KG1 (cell line): ENCODE measurements at places on chromosomes 4 and X.

DNA sequence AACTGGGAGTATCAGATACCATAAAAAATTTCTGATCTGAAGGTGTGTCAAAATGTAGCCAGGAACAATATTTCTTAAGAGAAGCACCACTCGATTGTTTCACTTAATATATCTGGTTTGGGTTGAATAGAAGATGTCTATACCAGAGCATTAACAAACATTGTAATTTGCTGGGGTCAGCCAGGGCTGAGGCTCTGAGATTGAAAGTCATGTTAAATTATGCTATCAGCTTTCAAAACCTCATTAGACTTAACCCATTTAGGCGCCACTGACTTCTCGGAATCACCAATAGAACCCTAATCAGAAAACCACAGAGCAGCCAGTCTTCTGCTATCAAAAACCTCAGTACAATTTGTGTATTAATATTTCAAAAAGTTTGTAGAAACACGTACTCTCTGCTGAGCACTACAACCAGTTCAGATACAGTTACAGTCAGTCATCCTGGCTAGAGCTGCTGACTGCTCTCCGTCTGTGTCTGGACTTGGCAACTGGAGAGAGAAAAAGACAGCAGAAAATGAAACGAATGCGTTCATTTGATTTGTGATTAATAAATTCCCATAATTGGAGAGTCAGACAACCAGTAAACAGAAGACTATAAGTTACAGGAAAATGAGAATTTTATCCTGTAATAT is 848.6 kb upstream of the PABPC4L start:
- DNase-seq: no peak

- no peak for DNase-seq
Measured at GRCh38 chrX:150017868-150018267, 79.6 kb upstream of the EOLA2 start.

GRCh38 chrX:41127477-41128192 is 42.4 kb downstream of the USP9X start:
- DNase-seq: no peak

DNA sequence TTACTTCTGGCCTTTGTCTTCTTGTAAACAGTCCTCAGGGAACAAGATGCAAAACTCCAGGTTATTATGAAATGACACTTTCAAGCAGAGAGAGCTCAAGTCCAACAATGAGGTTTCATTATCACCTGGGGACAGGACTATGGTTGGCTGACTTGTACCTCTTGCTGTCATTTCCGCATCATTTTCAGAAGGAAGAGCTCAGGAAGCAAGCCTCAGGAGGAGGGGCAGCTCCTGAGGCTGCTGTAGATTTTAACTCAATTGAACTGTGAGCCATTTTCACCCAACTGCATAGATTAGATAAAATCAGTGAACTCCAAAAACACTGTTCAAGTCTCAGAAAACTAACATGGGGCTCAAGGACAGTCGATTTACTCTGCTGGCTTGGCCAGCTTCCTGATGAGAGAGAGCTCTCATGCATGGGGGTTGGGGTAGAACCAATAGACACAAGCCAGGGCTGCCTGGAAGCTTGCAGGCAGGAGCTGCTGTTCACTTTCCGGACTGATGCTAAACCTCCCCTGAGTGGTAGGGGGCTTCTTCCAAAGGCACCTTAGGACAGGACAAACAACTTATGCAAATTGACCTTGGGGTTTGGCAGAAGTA is 23.6 kb downstream of the TMEM255A start:
- DNase-seq: no peak

DNA sequence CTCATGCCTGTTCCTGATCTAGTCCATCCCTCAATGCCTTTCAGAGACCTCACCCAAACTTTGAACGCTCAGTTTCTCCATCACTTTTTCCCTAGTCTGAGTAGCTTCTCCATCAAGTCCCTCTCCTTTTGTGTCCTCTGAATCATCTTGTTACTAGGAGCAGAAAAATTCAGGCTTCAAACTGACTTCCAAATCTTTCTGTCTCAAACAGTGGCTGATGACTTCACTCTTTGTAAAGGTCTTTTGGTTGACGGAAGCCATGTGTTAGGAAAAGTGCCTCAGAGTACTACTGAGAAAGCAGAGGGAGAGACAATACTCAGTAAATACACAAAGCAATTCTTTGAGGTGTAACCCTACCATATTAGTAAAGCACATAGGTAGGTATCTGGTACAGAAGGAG is 65.7 kb upstream of the CAMK2D start:
- no peak for DNase-seq

GRCh38 chr4:1808396-1808795 is 15.3 kb downstream of the FGFR3 start:
- DNase-seq: no peak

- no peak for DNase-seq
Measured at GRCh38 chrX:9227276-9227675, 193.3 kb upstream of the FAM9B start.

DNA sequence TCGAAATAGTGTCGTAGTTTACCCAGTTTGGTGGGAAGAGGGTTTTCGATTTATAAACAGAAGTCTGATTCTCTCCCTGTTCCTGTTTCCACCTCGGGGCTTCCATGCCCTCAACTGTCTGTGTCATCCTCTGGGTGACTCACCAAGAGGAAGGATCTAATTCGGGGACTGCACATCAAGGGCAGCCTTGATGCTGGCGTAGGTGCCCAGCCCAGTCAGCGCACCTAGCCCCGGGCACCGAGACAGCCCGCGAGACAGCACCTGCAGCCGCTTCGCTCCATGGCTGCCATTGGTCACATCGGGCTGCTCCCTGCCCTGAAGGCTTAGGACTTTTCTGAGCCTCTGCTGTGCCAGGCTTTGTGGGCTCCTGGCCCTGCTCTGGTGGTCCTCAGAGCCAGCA is 7.7 kb downstream of the ABCD1 start:
- no peak for DNase-seq
